ENCODE measurements at places on chromosomes 12 and 14.
A peak's percentile ranks its signal among the peaks of the same experiment; 100 is the strongest.

DNA sequence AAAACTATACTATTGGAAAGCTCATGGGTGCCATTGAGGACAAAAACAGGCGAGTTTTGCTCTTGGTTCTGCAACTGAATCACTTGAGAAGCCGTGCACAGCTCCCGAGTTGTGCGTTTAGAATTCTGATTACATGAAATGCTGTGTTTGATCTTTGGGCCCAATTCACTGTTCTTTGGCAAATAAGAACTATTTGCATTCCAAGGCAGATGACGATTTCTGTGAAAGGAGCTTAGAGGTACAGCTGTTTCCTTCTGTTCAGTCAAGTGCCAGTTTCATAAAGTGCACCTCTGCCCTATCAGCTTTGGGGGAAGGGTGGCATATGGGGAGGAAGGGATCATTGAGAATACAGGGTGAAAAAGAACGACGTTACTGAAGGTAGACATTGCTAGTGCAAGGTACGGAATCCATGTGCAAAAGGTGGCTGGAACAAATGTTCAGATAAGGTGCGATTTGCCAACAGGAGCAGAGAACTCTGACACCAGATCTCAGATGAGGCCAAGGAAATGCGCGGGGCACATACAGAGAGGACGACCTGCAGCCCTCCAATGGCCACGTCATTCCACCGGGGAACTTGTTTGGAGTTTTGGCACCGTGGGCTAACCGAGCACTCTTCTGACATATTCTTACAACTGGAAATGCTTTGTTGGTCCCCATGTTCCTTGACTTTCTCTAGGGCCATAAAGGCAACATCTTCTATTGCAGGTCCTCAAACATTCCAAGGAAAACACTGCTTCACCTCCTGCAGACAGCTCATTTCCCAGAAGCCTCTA, 30.1 kb downstream of the TCHP start:
- no peak for DNase-seq

DNA sequence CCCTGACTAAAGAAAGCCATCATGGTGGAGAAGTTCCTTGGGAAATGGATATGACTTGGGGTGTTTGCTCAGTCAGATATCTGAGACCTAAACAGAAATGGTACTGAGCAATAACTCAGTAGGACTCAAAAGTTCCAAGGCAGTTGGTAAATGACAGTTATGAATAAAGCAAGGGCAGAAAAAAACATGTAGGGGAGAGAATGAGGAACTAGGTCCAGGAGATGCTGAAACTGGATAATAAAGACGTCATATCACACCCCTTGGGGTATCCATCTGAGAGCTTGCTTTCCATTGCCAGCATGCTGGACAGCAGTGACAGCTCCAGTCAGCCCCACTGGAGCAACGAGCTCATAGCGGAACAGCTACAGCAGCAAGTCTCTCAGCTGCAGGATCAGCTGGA, 37.5 kb downstream of the RPGRIP1 start:
- no peak for DNase-seq

DNA sequence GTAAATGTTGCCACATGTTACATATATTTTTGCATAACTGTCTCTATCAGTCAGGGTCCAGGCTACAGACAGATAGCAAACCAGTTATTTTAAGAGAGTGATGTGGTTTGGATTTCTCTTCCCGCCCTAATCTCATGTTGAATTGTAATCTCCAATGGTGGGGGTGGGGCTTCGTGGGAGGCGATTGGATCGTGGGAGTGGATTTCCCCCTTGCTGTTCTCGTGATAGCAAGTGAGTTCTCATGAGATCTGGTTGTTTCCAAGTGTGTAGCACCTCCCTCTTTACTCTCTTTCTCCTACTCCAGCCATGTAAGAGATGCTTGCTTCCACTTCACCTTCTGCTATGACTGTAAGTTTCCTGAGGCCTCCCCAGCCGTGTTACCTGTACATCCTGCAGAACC, 704.2 kb upstream of the TBX3 start:
- no peak for DNase-seq

DNA sequence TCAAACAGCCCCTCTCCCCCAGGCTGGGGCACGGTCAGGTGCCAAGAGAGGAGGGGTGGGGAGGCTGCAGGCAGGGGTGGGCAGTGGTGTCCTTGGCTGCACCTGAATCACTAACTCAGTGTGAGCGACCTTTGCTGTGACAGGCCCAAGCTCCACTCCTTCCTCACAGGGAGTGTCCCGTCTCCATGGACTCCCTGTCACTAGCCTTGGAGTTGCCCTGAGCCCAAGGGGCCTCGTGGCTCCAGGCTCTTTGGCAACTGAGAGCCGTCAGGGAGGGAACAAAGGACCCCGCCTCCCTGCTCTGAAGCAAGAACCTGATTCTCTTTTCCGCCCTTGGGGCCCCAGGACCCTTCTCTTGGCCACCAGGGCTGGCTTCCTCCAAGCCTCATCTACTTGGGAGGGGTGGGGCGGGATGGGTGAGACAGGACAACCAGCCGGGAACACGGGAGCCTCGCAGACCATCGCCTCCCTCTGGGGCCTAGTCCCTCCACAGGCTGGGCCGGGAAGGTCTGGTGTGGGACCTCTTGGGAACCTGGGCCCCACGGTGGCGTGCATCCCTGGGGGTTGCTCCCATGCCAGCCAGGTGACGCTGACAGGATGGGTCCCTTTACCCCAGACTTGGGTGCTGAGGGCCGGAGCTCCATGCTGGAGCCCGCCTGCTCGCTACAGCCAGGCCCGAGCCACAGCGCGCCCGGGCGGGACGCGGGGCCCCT, 935 bp upstream of the ADSS1 start:
- no peak for DNase-seq

- DNase-seq, result no peak
These were observed 59.2 kb downstream of the ZNF641 start for GRCh38 chr12:48291511-48291910.

- no peak for DNase-seq
These were observed 77.6 kb downstream of the PTPRR start for GRCh38 chr12:70842942-70843341.

- no peak for DNase-seq
These were observed at the start of gene PPP1R1A for GRCh38 chr12:54588110-54588889. Gene PPP1R1A, minus strand, starts transcription at chr12:54588659. Its CDS starts 171 bp downstream, at chr12:54588488.

- no peak for DNase-seq
These were observed 37.7 kb downstream of the MDGA2 start for GRCh38 chr14:47637753-47638152.

DNA sequence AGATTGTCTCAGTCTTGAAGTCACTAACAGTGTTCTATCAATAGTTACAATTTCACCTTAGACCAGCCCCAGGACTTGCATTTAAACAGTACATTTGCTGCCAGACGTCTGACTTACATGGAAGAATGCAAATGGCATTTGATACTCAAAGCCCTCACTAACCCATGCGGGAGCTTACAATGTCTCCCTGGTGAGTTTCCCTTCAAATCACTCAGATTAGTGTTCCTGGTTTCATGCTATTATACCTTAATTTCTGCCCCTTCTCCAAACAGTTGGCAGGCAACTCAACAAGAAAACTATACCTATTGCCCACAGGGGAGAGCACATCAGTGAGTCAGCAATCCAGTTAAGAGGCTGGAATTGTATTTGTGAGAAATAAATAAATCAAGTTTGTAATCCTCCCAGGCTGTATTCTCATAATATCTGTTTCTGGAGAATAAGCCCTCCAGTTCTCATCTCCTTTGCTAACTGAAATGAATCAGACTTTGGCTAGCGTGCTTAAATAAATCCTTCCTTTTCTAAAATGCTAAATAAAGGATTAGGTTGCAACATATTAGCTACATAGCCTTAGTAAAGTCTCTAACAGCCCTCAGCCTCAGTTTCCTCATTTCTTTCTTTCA, 23.7 kb downstream of the GSTZ1 start:
- no peak for DNase-seq

DNA sequence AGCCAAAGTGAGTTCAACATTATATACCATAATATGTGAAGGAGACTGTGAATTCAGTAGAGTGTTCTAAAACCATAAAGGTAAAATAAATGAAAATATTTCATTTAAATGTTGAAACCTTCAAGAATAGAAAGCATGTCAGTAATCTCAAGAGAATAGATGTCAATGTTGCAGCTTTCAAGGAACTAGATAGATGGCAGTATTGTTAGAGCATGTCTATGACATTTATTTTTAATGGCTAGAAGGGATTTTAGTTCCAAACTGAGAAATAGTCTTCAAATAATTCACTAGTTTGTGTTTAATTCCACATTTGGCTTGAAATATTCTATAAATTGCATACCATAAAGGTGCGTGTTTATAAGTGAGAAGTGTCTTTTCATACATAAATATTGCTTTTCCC, 326.5 kb downstream of the FLRT2 start:
- no peak for DNase-seq

DNA sequence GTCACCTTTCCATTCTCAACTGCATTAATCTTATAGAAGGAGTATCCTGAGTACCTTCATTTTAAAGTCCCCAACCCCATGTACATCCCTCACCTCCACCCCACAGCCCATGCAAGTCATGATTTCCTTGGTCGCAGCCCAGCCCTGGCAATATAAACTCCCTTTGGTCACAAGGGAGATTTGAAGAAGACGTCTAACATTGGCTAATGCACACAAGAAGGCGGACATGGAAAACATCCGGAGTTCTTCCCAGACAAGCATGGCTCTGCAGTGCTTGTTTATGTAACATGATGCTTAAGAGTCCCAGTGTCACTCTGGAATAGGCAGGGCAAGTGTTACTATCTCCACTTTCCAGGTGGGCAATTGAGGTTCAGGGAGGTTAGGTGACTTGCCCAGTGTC, 277.6 kb downstream of the DPF3 start:
- no peak for DNase-seq

GRCh38 chr12:117395766-117396165, 34.3 kb upstream of the NOS1 start:
- no peak for DNase-seq

GRCh38 chr14:96756745-96757144, 40.4 kb upstream of the VRK1 start:
- no peak for DNase-seq

GRCh38 chr14:82905762-82906161, 1372.1 kb upstream of the SEL1L start:
- peak; percentile 51 for DNase-seq

DNA sequence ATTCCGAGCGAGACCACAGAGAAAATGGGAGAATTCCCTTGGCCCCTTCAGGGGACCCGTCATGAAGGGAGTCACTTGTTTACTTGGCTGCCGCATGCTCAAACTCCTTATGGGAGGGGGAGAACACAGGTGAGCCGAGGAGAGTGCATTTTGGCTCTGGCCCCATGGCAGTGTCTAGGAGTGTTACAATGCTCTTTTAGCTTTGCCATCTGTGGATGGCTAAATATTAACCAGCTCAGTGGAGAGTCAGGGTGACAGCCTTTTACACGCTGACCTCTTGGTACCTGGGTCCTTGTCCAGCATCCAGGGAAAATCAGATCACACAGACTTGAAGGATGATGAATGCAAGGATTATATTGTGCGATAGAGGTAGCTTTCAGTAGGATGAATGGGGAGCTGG, 146.4 kb upstream of the ATXN7L3B start:
- no peak for DNase-seq

DNA sequence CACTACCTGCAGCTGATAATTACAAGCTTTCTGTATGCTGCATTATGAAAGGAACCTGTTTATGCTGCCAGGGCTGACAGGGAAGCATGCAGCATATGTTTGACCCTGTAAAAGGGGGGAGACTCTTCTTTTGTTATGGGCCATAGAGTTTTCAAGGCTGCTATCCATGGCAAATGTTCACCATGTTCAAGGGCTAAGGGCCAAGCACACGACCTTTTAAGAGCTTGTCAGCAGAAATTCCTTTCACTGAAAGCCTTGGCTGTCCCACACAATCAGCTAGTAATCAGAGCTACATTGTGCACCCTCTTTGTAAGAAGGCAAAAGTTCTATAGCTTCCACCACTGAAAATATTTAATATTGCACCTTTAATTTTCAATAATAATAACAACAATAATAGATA, 74.2 kb upstream of the MBIP start:
- DNase-seq, result no peak

- DNase-seq, result no peak
These were observed 108.5 kb downstream of the ZFC3H1 start for GRCh38 chr12:71555191-71555590.

DNA sequence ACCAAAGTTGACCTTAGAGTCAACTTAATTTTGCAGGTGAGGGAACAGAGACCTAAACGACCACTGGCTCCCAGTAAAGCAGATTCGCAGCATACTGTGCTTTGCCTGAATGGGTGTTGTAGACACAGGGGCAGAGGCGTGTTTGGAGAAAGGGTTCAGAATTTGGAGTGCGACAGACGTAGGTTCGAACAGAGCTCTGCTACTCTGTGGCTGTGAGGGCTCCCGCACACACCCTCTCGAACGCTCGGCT, 243 bp upstream of the TOMM20L start:
- no peak for DNase-seq

GRCh38 chr14:41824441-41824840, 217.8 kb downstream of the LRFN5 start:
- no peak for DNase-seq

GRCh38 chr14:34070917-34071407, 120.1 kb upstream of the EGLN3 start:
- no peak for DNase-seq

DNA sequence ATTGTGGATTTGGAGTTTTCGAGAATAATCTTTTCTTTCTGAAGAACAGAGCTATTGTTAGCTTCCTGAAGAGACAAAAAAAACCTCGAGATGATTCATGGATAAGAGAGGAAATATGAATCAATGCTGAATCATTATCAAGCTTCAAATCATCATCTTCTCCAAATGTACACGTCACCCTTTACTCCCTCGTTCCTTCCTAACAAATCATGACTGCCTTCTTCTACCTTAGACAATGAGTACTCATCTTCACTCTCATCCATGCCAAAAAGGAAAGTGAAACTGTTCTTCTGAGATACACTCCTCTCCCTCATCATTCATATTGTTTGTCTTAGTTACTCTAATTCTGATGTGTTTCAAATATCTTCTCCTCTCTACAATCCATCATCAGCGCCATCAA, 1115.8 kb upstream of the ATXN7L3B start:
- no peak for DNase-seq

DNA sequence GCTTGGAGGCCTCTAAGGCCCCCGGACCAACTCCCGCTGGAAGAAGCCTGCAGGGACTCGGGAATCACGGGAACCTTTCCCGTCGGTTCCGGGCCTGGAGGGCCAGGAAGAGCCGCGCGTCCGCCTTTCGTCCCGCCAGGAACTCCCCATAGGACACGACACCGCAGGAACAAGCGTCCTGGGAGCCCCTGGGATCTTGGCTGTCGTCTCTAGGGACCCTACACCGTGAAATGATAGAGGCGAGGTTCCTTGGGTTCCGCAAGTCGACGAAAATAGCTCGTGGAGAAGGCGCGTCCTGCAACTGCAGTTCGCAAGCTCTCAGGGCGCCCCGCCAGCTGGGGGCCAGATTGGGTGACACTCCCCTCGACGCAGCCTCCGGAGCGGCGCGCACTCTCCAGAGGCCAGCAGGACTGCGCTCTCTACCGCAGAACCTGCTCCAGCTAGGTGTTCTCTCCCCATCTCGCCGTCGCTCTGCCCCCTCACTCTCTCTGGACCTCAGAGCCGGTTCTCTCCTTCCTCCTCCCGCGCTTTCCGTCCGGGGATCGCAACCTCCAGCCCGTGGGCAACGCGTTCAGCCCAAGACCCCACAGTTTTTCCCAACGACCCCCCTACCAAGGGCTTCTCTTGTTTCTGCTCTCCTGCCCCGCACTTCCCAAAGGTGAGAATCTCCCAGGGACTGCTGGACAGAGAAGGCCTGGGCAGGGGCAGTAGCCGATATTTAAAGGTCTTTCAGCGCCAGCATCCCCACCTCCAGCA, 776 bp downstream of the BMP4 start:
- DNase-seq, result no peak

- no peak for DNase-seq
These were observed 46.9 kb upstream of the KCNA1 start for GRCh38 chr12:4862809-4863208.
